ENCODE measurements at places on chromosomes 13 and 19. TPM values are rescaled to one million over a fixed set of nuclear protein-coding genes. Genes with fewer than 3 reads are reported as not detected.

DNA sequence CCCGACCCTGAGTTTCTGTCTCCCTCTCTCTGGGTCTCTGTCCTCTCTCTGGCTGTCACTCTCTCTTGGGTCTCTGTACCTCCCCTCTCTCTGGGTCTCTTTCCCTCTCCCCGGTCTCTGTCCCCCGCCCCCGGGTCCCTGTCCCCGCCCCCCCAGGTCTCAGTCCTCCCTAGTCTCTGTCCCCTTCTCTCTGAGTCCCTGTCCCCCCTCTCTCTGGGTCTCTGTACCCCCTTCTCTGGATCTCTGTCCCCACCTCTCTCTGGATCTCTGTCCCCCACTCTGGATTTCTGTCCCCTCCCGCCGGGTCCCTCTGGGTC lies 2.3 kb upstream of the FTL start:
- DNase-seq: no peak

- no peak for DNase-seq
These were observed 7.7 kb upstream of the NFIC start for GRCh38 chr19:3358689-3359014.

- no peak for DNase-seq
These were observed 82.8 kb downstream of the FRY start for GRCh38 chr13:32114284-32114950.

DNA sequence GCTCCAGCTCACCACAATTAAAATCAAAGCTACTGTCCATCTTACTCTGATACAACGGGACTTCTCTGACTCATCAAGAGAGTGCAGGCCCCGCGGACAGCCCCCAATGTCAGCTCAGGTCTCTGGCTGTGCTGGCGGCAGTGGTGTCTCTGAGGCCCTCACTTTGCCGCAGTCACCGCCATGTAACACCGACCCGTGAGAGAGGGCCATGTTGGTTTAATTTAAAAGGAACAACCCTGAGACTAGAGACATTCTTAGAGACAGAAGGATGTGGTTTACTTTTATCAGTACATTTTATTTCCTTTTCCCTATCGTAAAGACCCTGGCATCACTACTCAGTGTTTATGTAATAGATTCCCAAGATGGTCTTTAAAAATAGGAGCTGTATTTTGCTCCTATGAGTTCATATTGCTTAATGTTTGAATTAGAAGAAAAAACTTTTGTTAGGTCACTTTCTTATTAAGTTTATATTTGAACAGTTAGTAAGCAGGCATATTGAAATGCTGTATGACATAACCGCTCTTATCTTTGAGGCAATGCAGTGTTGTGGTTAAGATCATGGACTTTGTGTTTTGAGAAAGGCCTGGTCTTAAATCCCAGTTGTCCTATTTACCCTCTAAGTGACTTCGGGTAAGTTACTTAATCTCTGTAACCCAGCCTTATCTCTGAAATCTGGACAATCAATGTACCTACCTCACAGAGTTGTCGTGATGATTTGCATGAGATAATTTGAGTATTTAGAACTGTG lies 23.4 kb downstream of the DGKH start:
- no peak for DNase-seq

Gene TNFRSF19
- total RNA-seq: 30.2 TPM
